ENCODE measurements at places on chromosomes 6 and 20. TPM values are rescaled to one million over a fixed set of nuclear protein-coding genes. Genes with fewer than 3 reads are reported as not detected.
A peak's percentile ranks its signal among the peaks of the same experiment; 100 is the strongest.

DNA sequence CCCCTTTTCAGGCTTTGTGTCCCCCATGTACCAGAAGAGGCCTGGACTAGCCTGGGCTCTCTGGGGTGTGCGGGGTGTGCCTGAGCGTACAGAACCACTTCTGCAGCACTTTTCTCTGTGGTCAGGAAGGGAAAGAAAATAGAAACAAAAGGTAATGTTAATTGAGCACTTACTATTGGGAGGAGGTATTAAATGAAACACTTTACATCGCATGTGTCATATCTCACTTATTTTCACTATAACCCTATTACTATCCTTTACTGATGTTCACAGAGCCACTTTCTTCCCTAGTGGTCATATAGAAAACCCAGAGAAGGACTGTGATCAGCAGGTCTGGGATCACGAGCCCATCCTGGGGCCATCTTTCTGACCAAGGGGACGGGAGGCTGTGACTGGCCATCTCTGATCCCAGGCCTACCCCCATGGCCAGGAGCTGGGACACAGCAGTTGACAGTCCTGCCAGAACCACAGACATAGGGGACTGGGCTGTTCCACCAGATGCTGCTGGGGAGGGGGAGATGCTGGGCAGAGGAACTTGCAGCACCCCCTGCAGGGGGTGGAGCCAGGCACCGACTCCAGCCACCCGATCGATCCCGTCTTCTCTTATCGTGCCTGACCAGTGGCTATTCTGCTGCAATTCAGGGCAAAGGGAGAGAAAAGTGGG lies 107.6 kb downstream of the VEGFA start:
- no peaks in the 10 kb centered on the region for H3K36me3 ChIP-seq
- H3K27me3 ChIP-seq, result peaks cover 3% of the 10 kb centered on the region
- H3K4me3 ChIP-seq, result no peak overlapping the region
- DNase-seq, result no peak
- no peak overlapping the region for H3K27ac ChIP-seq

Gene RSPH9
- polyA plus RNA-seq, result 6.4 TPM

Gene ASXL1
- polyA plus RNA-seq, result 55.2 TPM

GRCh38 chr6:105136431-105137350 lies 43.1 kb downstream of the POPDC3 start:
- peaks cover 2% of the 10 kb centered on the region for H3K27me3 ChIP-seq
- DNase-seq, result peak; percentile 77
- peaks cover 6% of the 10 kb centered on the region for H3K4me1 ChIP-seq
- no peaks in the 10 kb centered on the region for H3K36me3 ChIP-seq
- H3K27ac ChIP-seq, result no peak overlapping the region

Gene UNC5CL
- polyA plus RNA-seq, result 1.4 TPM

DNA sequence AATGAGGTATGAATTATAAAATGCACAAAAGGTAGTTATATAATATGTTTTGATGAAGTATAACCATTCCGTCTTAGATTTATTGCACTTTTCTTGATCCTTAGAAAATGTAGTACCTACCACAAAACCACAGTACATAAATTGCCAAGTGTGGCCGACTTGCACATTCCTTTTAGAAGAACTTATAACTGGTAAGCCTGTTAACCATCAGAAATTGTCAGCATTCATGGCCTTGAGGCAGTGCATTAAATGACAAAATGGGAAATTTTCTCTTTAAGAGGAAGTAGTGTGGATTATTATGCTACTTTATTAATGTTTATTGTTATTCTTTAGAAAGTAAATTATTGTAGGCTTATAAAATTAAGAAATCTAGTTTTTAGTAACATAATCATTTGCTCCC lies 29.6 kb downstream of the TAB2 start:
- no peaks in the 10 kb centered on the region for H3K27me3 ChIP-seq
- H3K4me3 ChIP-seq, result no peak overlapping the region
- no peak for DNase-seq
- H3K27ac ChIP-seq, result no peak overlapping the region

DNA sequence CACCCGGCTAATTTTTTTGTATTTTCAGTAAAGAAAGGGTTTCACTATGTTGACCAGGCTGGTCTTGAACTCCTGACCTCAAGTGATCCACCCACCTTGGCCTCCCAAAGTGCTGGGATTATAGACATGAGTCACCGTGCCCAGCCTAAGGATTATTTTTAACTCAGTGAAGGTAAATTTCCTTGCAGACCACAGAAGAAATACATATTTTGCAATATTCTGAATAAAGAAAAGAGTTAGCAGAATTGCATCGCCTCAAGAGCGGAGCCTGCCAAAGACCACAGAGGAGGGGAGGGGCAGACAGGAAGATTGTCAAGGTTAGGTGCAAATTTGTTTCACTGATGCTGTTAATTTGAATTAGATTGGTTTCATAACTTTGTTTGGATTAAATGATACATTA lies 47.4 kb downstream of the SOD2 start:
- H3K4me3 ChIP-seq, result no peak overlapping the region
- H3K36me3 ChIP-seq, result no peaks in the 10 kb centered on the region
- no peak for DNase-seq

- H3K27me3 ChIP-seq, result no peaks in the 10 kb centered on the region
- no peak for DNase-seq
- H3K27ac ChIP-seq, result no peak overlapping the region
- no peaks in the 10 kb centered on the region for H3K36me3 ChIP-seq
These were observed 24.7 kb downstream of the TTLL9 start for GRCh38 chr20:31894980-31895675.

DNA sequence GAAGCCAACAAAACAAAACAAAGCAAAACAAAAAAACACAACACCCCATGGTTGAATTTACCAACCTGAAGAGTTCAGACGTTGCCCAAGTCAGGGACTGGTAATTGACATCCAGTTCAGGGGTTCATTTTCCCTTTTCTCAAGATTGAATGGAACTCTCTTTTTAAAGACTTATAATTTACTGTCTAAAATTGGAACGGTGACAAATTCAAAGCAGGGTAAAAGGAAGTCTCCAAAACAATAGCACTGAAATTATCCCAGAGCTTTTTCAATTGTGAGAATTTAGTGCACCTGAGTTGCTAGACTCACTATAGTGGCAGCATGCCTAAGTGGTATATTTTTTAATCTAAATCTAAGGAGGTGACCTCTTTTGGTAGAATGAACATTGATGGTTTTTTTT lies 90.9 kb upstream of the PREP start:
- no peaks in the 10 kb centered on the region for H3K27me3 ChIP-seq
- no peaks in the 10 kb centered on the region for H3K4me1 ChIP-seq

DNA sequence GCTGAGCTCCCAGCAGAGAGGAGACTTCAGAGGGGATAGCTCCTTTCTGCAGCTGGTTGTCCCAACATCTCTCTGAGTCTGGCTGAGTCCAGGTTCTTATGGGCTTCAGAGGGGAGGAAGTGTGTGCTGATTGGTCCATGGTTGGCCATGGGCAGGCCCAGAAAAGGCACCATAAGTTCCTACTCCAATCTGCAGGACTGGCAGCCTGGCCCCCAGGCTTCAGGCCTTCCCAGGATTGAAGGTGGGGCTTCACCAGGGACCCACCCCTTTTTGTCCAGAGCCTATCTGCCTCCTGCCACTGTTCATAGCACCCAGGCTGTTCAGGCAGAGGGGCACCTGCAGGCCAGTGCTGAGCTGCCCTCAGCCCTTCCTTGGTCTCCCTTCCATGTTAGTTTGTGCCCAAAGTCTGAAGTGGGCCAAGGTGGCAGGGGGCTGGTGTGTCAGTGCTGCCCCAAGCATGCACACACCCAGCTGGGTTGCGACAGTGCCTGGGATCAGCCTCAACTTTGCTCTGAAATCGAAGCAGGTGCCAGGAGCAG lies 21.6 kb upstream of the TOP1 start:
- DNase-seq, result no peak
- peaks cover 3% of the 10 kb centered on the region for H3K4me1 ChIP-seq
- no peaks in the 10 kb centered on the region for H3K27me3 ChIP-seq
- H3K36me3 ChIP-seq, result no peaks in the 10 kb centered on the region
- H3K27ac ChIP-seq, result no peak overlapping the region

DNA sequence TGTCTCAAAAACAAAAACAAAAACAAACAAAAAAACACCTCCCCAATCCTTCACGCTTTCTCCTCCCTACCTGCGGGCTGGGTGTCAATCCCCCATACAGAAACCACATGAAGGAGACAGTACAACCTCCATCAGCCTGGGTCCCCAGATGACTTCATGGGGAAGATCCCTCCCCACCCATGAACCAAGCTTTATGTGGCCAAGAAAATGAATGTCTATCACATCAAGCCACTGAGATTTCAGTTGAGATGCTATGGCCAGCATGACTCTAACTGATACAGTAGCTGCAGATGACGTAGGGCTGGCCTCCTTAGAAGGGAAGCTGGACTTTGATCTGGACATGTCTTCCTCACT lies 21.2 kb upstream of the BNIP5 start:
- peaks cover 18% of the 10 kb centered on the region for H3K4me1 ChIP-seq
- H3K27me3 ChIP-seq, result no peaks in the 10 kb centered on the region
- peak overlapping the region; percentile 88 for H3K27ac ChIP-seq
- H3K36me3 ChIP-seq, result no peaks in the 10 kb centered on the region
- no peak overlapping the region for H3K4me3 ChIP-seq

GRCh38 chr20:58457083-58457695 lies 58.0 kb downstream of the APCDD1L start:
- H3K27me3 ChIP-seq, result no peaks in the 10 kb centered on the region
- no peak overlapping the region for H3K27ac ChIP-seq
- peak; percentile 76 for DNase-seq
- H3K4me3 ChIP-seq, result no peak overlapping the region
- peaks cover 9% of the 10 kb centered on the region for H3K4me1 ChIP-seq

GRCh38 chr6:132731086-132731485 lies 17.2 kb upstream of the VNN1 start:
- no peaks in the 10 kb centered on the region for H3K4me1 ChIP-seq
- no peak overlapping the region for H3K27ac ChIP-seq
- no peaks in the 10 kb centered on the region for H3K27me3 ChIP-seq
- H3K4me3 ChIP-seq, result no peak overlapping the region

Gene TINAG
- polyA plus RNA-seq, result 0.39 TPM

Gene SOX18
- polyA plus RNA-seq, result 8.7 TPM

Data from spinal cord (tissue), 10 donors.